ENCODE measurements at places on chromosomes 5 and 9. TPM values are rescaled to one million over a fixed set of nuclear protein-coding genes. Genes with fewer than 3 reads are reported as not detected.

DNA sequence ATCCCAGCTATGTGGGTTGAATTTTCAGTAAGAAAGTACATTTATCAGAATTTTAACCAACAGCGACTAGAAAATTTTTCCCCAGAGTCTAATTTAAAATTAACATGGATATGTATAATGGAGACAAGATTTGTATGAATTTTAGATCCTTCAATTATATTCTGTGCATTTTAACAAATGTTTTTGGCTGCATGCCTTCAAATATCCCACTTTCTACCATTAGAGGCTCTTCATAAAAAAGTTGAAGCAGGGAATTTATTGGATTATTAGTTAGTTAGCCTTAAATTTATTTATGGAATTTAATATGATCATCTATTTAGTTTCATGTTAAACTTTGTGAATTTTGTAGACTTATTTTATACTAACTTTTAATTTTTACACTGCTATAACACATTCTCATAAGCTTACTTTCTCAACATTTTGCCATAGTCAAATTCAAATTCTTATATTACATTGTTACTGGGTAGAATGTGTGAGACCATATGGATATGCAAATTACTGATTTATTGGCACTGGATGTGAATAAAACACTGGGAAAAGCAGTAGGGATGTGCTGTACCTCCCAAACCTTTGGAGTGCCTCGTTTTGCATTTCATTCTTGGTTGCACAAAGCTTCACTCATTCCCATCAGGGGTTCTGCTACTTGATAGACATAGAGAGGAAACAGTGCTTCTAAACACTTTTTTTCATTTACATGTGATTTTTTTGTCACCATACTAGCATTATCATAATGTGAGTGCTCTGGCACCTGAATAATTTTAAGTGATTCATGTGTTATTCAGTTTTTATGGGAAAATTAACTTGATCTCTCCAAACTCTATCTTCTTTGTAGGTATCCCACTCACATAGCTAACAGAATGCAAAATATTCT is 491.8 kb upstream of the COX7C start:
- no peak for DNase-seq

DNA sequence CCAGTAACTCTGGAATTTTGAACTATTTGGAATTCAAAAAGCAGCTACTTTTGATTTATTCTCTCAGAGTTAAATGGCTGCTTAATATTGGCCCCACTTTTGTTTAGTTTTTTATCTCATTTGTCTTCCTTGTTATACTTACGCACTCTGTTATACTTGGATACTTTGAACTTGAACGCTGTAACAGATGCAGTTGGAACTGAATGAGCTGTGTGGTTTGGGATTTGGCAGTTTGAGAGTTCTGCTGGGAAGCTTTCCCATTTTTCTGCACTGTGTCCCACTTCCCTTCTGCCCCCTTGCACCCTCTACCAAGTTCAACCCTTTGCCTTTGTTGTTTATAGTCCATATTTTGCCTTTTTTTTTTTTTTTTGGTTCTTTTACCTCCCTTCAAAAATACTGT is 3.8 kb downstream of the RHOBTB3 start:
- DNase-seq = no peak

DNA sequence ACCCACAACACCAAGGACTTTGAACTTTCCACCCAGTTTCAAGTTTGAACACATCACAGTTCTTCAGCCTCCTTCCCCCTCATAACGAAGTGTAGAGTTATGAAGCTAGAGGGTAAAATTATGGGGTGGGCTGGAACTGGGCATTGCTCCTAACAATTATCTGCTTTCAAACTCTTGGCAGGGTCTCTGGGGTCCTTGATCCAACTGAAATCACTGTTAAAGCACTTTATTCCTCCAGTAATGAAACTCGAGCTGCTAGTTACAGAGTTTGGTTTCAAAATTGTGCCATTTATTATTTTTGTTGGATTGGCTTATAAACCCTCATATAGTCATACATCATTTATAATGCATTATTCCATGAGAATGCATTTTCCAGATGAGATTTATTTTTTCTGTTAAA is 158.5 kb downstream of the RGS3 start:
- DNase-seq = no peak

Gene PAXX
- total RNA-seq = 83.3 TPM

DNA sequence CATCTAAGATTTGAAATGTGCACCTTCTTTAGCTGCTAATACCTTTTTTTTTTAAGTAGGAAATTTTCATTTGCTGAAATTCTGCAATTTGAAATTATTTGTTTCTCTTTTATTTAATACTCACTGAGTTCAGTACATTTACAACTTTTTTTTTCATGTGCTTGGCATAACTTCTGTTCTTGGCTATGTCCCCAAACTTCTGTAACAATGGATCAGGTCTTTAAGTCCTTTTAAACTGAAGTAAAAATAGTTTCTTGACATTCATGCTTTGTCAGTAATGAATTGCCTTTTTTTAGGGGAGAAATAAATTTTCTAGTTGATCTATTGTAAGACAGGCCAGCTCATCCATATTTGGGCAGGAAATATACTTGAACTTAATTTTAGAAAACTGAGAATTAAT is 41.5 kb downstream of the EDIL3 start:
- DNase-seq = no peak

DNA sequence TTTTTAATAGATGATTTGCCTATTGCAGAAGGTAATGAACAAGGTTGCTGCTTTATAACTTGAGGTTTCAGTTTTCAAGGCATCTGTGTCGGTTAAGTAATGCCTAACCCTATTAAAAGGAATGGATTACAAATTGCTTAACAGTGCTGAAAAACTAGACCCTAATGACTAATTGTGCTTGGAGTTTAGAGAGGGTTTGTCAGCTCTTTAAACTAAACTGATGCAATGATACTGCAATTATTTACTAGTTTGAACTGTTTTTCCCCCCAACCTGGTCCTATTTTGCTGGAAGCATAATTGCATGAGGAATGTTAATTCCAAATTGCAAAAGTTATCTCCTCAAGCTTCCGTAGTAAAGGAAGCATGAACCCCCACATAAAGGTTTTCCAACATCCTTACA is 39.3 kb upstream of the TLX3 start:
- no peak for DNase-seq

Gene WDR38
- total RNA-seq = not detected

DNA sequence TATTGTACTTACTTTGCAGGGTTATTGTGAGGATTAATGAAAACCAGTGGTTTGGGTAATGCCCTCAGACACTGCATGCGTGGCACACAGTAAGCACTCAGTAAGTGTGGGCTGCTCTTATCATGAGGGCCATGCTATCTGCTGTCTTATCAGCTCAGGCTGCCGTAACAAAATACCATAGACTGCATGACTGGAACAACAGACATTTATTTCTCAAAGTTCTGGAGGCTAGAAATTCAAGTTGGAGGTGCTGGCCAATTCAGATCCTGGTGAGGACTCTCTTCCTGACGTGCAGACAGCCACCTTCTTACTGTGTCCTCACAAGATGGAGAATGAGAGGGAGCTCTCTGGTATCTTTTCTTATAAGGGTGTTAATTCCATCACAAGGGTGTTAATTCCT is 23.9 kb upstream of the SH3PXD2B start:
- DNase-seq = no peak

GRCh38 chr9:133443982-133444381 is 15.8 kb upstream of the CACFD1 start:
- DNase-seq = no peak

DNA sequence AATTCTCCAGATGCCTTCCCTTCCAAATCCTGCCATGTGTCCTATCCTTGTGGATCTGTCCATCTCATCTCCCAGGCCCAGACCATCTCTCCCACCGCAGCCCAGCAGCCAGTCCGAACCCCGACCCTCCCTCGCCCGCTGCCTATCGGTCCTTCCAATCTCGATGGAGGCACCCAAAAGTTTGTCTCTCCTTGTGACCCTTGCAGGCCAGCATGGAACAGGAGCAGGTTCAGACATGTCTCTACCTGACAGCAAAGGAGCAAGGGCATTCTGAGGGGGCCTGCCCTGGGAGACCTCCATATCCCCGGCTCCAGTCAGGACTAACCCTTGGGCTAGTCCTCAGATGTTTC is 51.0 kb downstream of the SEMA4D start:
- DNase-seq = no peak

GRCh38 chr9:137691646-137692351 is 73.0 kb downstream of the EHMT1 start:
- DNase-seq = no peak

DNA sequence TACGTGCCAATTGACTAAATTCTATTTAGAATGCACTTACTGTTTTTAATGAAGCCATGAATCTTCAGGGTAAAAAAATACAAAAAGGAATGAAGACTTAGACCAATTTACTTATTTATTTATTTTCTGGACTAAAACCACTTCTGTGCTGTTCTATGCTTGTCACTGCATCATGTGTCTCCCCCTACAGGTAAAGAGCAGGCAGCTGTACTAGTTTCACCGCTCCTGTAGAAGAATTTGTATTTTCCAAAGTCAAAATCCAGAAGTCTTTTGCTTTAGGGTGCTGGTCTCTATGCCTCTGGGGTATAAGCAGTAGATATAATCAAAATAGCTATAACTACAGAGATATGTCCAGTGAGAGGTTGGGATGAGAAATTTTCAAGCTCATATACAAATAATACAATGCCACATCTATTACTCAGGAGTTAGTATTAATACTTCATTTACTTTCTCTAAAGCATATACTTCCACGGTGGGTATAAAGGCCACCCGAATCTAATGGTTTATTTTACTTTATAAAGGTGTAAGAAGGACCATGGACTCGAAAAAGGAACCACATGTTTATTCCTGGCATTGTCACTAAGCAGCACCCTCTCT is 591.5 kb downstream of the RAB3C start:
- peak; percentile 45 for DNase-seq

Gene LCN1
- total RNA-seq = not detected

DNA sequence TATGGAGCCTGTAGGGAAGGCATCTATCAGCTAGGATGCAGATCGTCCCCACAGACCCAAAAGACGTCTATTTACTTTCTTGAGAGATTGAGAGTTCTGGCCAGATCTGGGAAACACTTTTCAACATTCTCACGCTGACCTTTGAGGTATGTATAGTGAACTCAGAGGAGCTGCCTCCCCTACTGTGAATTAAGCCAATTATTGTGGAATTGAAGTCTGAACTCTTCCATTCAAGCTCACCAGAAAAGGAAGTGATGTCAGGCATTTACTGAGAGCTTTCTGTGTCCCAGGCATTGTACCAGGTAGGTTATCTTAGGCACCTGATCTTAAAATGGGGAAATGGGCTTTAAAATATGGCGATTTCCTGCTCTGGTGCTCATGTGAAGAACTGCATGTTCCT is 136.5 kb downstream of the SV2C start:
- no peak for DNase-seq

Gene MACIR
- 2.7 TPM for total RNA-seq

- DNase-seq = no peak
Observed at GRCh38 chr9:88392549-88392948, 4.3 kb downstream of the SPIN1 start.

DNA sequence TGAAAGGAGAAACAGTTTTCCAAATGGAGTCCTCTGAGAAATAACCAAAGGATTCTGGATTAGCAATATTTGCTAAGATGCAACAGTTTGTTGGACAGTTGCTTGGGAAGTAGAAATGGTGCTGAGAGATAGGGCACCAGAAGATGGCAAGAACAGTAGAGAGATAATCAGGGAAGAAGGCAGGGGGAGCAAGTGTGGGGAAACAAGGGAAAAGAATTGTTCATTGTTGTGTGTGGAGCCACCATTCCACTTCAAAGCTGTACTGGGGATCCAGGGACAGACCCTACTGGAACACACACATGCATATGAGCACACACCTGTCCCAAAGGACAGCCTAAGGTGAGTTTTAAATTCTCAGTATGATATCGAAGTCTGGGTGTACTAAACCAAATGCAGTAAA is 152.5 kb downstream of the ZNF608 start:
- DNase-seq = no peak

Gene PBX3
- 18.3 TPM for total RNA-seq

Gene SLC34A3
- total RNA-seq = not detected

DNA sequence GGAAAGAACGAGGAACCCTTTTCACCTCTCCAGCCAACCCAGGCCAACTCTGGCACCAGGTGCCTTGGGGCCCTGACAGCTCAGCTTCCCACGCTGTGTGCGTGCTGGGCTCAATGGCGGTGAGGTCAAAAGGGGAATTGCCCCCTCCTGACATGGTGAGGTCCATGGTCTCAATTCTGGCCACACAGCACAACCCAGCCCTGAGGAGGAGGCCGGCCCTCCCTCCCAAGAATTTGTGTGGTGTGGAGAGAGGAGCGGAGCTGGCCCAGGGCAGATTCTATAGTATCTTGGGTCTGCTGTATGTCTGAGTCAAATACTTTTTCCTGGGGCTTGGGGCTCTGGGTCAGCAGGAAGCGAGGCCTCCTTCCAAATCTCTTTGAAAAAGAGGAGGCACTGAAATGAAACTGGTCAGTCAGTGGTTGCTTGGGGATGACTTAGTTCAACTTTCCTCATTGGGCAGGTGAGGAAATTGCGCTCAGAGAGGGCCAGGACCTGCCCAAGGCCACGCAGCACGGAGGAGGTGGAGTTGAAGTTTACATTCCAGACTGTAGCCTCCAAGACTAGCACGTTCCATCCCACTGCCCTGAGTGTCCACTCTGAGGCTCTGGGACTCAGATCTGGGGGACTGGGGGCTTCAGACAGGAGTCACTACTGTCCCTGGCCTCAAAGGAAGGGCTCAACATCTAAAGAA is 15.6 kb downstream of the COL27A1 start:
- no peak for DNase-seq

DNA sequence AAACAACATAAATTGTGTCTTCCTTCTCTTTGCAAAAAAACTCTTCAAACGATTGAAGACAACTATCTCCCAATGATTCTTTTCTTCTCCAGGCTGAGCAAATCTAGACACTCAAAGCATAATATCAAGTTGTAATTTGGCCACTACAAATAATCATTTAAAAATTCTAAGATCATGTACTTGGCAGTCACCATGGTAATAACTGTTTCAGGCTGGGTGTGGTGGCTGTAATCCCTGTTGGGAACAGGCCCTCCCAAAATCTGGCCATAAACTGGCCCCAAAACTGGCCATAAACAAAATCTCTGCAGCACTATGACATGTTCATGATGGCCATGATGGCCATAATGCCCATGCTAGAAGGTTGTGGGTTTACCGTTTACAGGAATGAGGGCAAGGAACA is 52.0 kb downstream of the PJA2 start:
- no peak for DNase-seq

Gene CDC20B
- not detected for total RNA-seq

DNA sequence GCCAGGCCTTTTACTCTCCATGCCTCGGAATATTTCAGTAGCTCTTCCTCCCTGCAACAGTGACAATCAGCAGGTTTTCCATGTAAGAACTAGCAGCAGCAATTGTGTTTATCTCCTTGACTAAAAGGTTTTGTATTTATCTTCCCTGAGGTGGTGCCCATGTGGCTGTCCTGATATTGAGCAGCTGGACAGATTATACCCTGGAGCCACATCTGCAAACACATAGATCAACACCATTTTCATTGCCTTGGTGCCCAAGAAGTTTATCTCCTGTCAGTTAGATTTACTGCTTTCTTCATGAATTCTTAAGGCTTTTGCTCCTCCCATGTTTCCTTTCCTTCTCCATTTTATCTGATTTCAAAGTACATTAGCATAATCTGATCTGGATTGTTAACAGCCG is 378.4 kb downstream of the SPATA31D1 start:
- no peak for DNase-seq

- DNase-seq = no peak
Observed at GRCh38 chr9:93107151-93107824, 11.3 kb downstream of the CARD19 start.

Measured in CD4-positive, CD25-positive, alpha-beta regulatory T cell (primary cell).